ENCODE measurements at places on chromosomes 2 and 18. TPM values are rescaled to one million over a fixed set of nuclear protein-coding genes. Genes with fewer than 3 reads are reported as not detected.

DNA sequence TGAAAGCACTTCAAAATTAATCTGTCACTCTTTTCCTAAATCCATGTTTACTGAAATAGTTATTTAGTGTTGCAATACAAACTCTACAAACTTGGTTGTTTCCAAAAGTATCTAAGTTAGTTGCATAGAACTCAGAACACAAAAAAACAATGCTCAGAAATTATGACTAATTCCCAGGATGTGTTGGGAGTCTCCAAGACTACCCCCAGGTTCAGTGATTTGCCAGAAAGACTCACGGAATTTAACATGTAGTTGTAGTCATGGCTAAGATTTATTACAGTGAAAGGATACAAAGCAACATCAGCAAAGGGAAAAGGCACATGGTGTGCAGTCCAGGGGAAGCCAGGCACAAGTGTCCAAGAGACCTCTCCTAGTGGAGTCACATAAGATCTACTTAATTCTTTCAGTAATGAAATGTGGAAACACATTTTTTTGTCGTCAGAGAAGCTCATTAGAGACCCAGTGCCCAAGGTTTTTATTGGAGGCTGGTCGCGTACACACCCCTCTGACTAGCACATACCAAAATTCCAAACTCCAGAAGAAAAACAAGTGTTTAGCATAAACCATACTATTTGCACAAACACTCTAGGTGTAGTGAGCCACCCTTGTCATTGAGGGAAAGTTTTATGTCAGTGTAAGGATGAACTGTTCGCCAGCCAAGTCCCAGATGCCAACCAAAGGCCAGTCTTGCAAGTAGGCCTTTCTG is 43.3 kb upstream of the CYP20A1 start:
- H3K27ac ChIP-seq = no peak overlapping the region
- H3K36me3 ChIP-seq = peaks cover under 1% of the 10 kb centered on the region
- no peak overlapping the region for H3K4me3 ChIP-seq
- H3K4me1 ChIP-seq = no peaks in the 10 kb centered on the region
- no peak for DNase-seq

DNA sequence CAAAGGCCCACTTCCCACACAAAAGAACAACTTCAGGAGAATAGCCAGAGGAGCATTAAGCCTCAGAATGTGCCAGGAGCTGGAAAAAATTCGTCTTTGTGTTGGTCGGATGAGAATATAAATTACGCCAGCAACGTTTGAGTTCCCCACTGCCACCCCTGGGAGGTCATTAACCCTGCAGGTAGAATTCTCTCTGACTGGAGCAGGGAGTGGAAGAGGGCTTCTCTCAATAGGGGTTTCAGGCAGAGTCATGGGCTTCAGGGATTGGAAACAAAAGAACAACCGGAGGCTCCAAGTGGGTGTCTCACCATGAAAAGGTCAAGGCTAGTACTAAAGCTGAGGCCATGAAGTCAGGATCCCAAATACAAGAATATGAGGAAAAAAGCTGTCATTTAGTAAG is 69.0 kb upstream of the DDX18 start:
- no peaks in the 10 kb centered on the region for H3K4me1 ChIP-seq
- H3K36me3 ChIP-seq = no peaks in the 10 kb centered on the region
- no peak overlapping the region for H3K27ac ChIP-seq
- H3K4me3 ChIP-seq = no peak overlapping the region

The CPS1 gene
- total RNA-seq = 25.7 TPM

The CXCR4 gene
- under 0.01 TPM for total RNA-seq

Data from fibroblast of lung (primary cell).